ENCODE measurements at places on chromosomes 2 and 18.
A peak's percentile ranks its signal among the peaks of the same experiment; 100 is the strongest.

DNA sequence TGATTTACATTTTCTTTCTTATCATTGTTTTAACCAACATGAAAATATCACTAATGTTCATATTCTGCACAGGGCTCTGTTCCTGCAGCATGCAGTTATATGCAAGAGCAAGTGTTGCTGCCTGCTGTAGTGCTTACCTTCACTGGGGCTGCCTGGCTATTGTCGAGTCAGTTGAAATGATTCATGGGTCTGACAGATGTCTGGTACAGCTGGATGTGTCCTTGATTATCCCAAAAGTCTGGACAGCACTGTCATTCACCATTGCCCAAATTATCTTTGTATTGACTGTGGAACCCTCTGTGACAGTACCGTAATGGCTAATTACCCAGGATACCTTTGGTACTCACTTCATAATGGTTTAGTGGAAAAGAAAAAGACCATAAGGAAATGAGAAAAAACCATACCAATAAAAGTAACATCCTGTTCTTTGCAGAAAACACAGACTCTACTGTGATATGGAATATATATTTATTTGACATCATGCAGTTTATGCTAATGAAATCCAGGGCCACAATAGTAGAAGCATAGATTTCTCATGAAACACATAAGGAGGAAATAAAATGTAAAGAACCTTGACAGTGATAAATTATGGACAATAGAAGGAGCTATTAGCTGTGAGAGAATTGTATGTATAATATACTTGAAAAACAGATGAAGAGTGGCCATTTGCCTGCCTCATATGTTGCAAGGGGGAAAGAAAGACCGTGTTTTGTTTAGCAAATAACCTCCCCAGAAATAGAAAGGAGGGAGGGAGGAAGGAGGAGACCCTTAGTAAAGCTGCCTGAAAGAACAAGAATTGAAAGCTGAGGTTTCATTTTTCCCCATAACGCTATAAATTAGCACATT is 249.8 kb upstream of the ATP5MC3 start:
- DNase-seq: no peak

DNA sequence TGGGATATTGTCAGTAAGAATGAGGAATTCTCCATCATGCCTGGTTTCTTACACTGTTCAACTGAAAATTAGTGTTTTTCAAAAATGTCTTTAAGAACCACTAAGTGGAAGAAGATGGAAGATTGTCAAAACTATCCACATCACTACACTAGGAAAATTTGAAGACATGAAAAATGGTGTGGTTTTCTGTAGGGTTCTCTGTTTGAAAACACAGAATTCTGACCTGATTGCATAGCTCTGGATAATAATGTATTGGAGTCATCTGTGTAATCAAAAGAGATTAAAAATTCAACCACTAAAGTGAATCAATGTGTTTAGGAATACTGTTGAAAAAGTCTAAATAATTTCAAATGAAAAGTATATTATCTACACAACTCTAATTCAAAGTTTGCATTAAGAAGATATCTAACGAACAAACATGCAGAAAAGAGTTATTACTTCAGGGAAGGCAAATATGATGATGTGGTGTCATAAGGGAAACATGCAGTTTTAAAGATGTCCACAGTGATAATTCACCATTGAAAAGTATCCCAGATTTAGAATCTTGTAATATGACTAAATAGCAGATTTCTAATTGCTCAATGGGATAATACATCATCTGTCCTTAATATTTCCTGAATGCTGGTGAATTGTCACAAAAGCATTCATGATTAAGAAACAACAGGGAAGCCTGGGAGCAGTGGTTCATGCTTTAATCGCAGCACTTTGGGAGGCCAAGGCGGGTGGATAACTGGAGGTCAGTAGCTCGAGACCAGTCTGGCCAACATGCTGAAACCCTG is 116.9 kb downstream of the ERBB4 start:
- DNase-seq: no peak

DNA sequence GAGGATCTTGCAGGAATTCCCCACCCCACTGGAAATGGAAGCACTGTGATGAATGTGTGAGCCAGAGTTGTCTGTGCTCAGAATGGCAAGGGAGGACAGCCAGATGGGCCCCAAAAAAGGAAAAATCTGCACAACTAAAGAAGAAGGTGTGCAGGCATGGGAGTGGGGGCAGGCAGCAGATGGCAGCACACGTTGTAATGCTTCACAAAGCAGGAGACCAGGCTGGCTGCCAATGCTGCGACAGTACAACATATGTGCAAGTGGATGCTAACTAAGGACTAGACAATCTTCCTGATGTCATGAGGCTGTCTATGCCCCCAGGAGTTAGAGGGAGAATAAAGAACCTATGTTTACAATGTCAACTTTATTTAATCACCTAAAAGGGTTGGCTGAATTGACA is 27.2 kb downstream of the ST6GAL2 start:
- DNase-seq: no peak

DNA sequence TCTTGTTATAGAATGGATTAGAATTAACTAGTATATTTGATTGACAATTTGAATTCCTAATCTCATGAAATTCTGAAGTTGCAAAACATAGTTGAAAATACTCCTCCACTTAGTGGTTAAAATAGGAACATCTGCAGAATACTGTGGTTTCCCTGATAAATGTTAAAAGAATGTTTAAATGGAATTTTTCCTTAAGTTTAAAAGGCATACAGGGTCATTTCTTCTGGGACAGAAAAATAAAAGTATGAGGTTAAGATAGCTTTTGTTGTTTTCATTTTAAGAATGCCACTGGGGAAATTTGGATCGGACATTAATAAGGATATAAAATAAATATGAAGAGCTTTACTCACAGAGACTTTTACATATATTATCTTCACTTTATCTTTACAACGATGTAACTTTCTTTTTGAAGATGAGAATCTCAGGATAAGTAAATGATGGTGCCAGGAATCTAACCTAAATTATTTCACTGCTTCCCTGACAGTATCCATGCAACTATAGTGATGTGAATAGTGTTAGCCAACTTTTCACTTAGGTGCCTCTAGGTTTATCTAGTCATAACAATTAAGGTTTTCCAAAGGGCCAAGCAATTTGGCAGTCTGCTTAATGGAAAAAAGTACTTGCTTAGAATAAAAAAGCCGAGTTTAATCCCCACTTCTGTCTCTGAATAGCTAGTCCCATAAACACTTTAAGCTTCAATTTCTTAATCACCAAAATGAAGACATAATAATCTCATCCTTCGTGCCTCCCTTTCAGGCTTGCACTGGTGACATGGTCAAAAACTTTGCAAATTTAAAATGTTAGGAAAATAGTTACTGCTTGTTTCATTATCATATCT is 151.8 kb upstream of the STK17B start:
- DNase-seq: no peak

- DNase-seq: no peak
These were observed 29.5 kb upstream of the IL1R2 start for GRCh38 chr2:101962309-101962708.

DNA sequence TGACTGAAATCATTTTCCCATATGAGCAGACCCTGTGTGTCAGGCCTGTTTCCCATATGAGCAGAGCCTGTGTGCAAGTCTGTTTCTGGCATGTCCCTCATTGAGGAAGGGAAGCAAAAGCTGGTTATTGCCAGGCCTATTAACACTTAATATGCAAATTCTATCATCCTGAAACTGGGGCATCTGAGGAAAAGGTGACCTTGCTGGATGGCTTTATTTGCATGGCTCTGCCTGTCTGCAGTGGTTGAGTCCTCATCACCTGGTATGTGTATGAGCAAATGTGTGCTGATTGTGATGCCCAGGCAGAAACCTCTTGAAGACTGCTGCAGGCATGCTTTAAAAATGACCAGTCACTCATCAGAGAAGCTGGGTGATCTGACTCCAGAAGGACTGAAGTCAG is 31.2 kb downstream of the EIF4E2 start:
- no peak for DNase-seq

DNA sequence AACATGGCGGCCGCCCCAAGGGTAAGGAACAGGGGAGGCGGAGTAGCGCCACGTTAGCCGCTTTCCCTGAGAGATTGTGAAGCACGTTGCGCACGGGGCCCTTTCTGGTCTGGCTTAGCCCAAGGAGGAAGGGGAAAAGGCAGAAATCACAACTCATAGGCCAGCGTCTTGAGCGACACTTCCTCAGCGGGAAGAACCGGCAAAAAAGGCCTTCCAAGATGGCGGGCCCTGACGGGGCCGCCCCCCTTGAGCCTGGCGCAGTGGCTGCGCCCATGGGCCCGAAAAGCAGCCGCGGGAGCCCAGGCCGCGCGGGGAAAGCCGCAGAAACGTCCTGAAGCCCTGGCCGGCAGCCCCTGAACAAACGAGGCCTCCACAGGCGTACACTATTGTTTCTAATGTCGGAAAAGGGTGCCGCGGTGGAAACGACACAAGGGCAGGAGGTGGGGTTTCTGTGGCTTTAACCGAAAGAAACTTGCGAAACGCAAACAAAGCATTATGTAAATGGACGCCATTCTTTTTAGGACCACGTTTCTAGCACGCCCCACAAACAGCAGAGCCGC is 919 bp upstream of the PCBP1 start:
- peak; percentile 74 for DNase-seq

DNA sequence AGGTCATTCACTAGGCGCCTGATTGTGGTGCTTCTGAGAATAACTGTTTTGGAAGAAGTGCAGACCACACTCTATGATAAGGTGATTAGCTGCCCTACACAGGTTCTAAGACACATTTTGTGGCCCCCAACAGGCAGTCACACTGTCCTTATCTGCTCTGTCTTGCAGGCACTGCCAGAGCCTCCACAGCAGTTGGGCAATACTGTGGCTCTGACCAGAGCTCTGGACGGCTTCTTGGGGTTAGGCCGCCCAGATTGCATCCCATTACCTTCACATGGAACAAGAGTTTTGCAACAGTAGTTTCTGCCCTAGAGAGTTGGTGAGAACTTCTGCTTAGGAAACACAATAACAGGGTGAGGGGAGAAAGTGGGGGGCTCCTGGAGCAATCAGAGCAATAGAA is 22.7 kb downstream of the RUFY4 start:
- DNase-seq: no peak

- DNase-seq: peak; percentile 58
These were observed at the start of gene RAD51AP2 for GRCh38 chr2:17518212-17519154. Gene RAD51AP2 (minus strand): TSS chr2:17518440. CDS start chr2:17518415, 25 bp downstream.

Measured in brain pericyte (primary cell).